Renal cortical epithelial cell (primary cell): ENCODE measurements at places on chromosomes 3 and 15. TPM values are rescaled to one million over a fixed set of nuclear protein-coding genes. Genes with fewer than 3 reads are reported as not detected.

Gene TF
- total RNA-seq: under 0.01 TPM in 1 of 2 replicates, not detected in the other

DNA sequence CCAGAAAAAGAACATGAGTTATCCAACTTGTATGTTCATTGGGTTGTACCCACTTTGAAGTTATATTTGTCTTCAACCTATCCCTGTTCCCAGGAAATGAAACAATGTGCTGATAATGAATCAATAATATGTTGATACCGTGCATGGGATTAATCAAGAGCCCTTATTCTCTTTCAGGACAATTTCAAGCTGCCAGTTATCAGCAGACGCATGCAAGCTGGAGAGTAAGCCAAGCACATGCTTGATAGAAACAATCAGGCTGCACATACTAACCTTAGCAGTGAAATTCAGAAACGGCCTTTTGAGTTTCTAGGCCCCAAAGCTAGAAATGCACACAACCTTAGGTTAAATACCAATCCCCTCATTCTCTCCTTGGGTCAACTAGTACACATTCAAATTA, 480.4 kb upstream of the AGTR1 start:
- no peak for DNase-seq

- DNase-seq: peak; percentile 6
These were observed 2.9 kb downstream of the KLHL24 start for GRCh38 chr3:183638101-183638852.

Gene CORO2B
- 2.9 and 6.3 TPM in 2 replicates for total RNA-seq

GRCh38 chr15:87959080-87959479, 297.5 kb downstream of the NTRK3 start:
- no peak for DNase-seq

GRCh38 chr15:39054128-39054732, 489.6 kb upstream of the RASGRP1 start:
- no peak for DNase-seq

DNA sequence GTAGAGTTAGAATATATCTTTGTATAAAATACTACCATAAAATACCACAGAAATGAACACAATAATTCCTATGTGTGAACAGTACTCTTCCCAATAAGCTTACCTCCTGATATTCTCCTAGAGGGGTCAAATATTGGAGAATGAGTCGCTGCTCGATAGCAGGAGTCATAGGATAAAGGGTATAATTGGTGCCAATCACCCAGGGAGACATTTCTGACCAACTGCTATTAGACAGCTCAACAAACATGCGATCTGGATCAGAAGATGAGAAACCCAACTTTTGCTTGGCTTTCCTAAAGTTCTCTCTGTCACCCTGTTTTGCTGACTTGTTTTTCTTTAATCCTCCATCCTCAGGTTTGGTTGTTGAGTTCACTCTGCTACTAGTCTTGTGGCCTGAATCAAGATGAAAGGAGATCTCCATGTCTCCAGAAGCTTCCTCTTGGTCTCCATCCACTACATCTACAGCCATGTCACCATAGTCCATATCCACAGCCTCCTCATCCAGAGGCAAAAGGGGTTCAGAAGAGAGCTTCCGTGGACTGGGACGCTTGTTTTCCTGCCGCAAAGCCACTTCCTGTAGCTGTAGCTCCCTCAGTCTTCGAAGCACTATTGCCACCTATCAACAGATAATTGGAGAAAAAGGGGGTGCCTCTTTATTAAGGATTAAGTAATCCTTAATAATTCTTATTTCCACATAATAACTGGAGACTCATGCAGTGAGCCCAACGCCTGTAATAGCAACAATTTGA, 50.4 kb downstream of the RBM15B start:
- no peak for DNase-seq

DNA sequence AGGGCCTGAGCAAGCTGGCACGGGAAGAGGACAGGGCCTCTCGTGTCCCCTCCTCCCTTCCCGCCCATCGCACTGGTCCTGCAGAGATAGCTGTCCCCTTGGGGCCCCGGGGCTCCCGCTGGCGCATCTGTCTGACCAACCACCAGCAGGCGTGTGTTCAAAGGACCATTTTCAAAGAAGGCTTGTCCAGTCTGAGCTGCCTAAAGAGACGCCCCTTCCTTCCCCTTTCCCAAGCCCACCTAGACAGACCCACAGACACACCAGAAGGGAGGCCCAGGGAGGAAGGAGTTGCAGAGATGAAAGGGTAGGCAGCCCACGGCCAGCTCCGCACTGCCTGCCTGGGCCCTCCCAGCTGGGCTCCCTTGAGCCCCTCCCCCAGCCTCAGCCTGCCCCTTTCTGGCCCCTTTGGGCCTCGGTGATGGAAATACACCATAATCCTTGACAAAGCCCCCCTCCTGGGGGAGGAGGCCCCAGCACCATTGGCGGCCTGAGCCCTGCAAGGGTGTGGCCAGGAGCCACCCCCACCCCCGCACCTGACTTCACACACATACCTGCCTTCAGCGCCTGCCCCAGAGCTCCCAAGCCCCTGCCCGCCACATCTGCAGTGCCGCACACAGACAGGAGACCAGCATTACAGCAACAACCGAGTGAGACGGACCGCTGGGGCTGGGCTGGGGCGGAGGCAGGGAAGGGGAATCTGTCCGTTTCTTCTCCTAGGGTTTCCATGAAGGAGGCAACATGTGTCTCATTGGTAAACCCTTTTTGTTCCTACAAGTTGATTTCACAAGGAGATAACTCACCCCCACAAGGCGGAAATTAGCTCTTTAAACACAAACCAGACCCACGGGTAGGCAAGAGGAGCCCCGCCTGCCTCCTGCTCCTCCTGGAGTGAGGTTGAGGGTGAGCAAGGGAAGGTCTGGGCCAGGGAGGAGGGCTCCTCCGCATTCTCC, at the start of gene STRA6:
Gene STRA6, minus strand, starts transcription at position 336 of the 950 bp plus-strand sequence. CDS start 520 bp downstream, outside the sequence.
- no peak for DNase-seq

DNA sequence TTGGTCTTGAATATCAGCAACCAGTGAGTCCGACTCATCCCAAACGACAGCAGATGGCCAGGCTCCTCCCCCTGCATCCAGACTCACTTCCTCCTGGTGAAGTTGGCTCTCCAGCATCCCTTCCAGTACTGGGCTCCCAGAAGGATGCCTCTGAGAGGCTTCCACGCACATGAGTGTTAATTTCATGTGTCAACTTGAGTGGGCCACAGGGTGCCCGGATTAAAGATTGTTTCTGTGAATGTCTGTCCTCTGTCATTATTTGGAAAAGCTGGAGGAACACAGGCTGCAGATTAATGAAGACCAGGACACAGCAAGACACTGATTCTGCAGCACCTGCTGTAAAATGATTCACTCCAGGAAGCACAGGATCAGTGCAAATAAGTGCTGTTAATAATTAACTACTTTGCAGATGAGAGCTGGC, 99.8 kb downstream of the ATP10A start:
- DNase-seq: peak; percentile 61

Gene XIRP1
- not detected in 2 replicates for total RNA-seq

DNA sequence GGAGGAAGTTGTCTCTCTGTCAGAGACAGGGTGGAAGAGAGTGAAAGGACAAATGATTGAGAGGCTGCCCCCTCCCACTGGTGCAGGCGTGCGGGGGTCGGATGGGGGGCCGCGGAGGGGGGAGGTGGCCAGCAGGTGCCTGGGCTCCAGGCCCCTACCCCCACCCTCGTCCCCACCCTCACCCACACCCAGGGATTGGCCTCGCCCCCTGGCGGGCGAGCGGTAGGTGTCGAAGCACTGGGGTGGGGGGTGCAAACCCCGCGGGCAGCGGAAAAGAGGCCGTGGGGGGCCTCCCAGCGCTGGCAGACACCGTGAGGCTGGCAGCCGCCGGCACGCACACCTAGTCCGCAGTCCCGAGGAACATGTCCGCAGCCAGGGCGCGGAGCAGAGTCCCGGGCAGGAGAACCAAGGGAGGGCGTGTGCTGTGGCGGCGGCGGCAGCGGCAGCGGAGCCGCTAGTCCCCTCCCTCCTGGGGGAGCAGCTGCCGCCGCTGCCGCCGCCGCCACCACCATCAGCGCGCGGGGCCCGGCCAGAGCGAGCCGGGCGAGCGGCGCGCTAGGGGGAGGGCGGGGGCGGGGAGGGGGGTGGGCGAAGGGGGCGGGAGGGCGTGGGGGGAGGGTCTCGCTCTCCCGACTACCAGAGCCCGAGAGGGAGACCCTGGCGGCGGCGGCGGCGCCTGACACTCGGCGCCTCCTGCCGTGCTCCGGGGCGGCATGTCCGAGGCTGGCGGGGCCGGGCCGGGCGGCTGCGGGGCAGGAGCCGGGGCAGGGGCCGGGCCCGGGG, at the start of gene KAT2B:
Gene KAT2B, plus strand, starts transcription at position 682 of the 783 bp plus-strand sequence. Its CDS starts 32 bp downstream, at position 714.
- DNase-seq: no peak

GRCh38 chr15:89114990-89115389, 26.7 kb downstream of the ABHD2 start:
- peak; percentile 51 for DNase-seq

Gene BNC1
- 18.4 and 26.7 TPM in 2 replicates for total RNA-seq

DNA sequence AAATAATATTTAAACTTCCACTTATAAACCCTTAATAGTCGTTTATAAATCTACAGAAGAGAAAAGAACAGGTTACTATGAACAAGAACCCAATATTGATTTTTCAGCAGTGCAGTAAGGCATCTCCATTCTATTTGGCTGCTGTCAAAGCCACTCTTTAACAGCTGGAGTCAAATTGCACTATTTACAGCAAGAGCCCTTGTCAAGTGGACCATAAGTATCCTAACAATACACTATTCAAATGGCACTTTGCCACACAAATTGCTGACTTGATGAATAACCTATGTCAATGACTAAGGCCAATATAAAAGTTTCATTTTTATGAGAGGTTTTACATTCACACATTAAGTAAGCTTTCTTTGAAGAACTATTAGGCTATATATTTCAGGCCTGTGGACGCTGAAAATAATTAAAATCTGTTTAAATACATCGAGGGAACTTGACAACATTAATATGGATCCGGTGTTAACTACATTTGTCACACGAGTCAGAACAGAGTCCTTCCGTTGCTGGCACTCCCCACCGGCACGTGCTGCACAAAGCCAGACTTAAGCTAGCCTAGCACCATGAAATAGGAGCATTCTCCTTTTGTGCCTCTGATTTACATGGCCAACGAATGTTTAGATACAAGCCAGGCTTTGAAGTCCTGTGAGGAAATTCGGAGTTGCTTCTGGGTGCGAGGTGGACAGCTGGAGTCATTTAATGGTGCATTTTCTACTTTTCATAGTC, 100.5 kb downstream of the WDR72 start:
- peak; percentile 28 for DNase-seq

DNA sequence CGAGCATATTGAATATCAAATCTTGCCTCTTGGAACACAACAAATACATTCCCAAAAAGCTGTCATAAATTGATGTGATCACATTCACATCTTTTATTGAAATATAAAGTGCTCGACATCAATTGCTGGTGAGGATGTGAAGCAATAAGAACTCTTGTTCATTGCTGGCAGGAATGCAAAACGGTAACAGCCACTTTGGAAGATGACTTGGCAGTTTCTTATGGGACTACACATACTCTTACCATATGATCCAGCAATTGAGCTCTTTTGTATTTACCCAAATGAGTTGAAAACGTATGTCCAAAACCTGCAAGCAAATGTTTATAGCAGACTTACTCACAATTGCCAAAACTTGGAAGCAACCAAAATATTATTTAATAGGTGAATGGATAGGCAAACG, 234.9 kb downstream of the CACNA2D3 start:
- no peak for DNase-seq

DNA sequence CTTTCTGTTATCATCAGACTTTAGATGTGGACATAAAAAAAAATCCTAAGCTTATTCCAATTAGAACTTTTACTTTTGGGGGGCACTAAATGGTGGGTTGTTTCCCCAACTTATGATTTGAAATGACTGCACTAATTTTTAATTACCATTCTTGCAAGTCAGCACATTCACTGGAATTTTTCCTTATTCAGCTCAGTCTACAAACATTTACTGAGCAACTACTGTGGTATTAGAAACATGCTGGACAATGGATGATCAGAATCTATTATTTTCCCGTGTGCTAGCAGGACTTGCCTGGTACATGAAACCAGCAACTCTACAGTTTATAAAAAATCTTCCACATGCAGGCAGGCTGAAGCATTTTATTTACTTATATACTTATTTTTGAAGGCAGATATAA, 273.6 kb downstream of the FOXP1 start:
- no peak for DNase-seq

DNA sequence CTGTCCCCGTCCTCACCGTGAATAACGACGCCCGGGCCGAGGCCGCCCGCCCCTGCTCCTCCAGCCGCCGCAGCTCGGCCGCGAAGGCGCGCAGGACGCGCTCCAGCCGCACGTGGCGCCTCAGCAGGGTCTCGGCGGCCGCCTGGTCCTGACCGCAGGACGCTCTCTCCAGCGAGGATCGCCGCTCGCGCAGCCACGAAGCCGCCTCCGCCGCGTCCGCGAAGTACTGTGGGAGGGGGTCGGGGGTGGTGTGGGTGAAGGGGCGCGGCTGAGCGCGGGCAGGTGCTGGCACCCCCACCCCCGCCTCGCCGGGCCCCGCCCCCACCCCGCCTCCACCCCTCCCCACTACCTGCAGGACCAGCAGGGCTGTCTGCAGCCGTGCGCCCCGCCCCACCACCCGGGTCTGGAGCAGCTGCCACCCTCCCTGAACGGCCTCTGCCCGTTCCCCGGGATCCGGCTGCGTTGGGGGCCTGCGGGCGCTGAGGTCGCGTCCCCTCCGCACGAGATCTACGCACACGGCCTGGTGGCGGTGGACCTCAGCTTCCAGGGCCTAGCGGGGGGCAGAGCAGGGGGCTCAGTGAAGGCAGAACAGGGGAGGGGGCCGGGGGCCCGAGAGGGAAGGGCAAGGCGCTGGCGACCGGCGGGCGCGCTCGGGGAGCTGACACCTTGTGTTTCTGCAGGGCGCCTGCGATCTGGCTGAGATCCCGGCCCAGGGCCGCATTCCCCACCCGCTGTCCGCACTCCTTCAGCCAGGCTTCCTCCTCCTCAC, 11.7 kb downstream of the SPTBN5 start:
- DNase-seq: no peak

Gene AADACL2
- not detected in 2 replicates for total RNA-seq

- DNase-seq: no peak
These were observed 36.7 kb downstream of the SHQ1 start for GRCh38 chr3:72811571-72811970.

Gene ITGA11
- under 0.01 and 9.2 TPM in 2 replicates for total RNA-seq

- DNase-seq: no peak
These were observed 180.4 kb upstream of the CTNNB1 start for GRCh38 chr3:41018855-41019254.

DNA sequence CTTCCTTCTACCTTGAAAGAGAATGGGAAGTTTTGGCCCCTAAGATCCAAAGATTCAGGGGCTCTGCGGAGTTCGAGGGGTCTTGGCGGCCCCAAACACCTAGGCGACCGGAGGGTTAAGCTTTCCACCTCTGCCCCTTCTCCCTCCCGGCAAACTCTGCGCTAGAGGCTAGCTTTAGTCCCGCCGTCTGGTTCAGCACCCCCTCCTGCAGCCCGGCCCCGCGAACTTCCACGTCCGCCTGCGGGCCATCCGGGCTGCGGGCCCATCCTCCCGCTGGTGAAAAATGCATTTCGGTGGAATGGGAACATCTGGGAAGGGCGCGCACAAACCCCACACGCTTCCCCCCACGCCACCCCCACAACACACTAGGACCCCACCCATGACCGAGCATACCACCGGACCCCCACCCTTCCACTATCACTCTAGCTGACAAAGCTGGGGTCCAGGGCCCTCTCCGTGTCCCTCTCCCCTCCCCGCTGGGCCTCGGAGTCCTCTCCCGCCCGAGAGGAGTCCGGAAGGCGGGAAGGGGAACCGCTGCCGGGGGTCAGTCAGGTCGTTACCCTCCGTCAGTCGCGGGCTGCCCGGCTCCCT, 1.0 kb downstream of the SHOX2 start:
- DNase-seq: no peak
